ENCODE measurements at places on chromosomes 2 and 18.

DNA sequence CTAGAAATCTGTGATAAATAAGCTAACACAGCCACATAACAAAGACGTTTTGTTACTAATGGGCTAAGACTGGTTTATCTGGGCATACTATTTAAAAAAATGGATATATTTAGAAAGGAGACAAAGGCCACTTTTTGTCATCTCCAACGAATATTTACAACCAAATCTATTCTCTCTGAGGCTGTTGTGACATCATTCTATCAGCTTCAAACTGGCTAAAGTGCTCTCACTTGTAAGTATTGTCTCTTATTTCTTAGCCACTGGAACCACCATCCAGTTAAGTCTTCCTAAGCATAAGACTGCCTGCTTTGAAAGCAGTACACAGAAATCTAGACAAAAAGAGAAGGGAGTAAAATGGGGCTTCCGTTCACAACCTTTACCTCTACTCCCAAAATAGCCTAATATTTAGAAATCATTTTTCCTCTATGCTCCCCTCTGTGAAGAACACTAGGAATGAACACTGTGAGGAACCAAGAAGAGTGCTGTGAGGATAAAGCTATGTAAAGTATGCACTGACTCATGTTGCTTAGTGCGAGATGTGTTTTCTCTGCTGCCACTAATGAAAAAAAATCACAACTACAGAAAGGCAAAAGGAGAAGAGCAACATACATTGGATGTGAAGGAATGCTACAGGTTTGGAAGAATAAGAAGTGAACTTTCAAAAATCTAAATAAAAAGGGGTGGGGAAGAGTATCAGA, 264.1 kb downstream of the EXOC6B start:
- DNase-seq, result no peak

DNA sequence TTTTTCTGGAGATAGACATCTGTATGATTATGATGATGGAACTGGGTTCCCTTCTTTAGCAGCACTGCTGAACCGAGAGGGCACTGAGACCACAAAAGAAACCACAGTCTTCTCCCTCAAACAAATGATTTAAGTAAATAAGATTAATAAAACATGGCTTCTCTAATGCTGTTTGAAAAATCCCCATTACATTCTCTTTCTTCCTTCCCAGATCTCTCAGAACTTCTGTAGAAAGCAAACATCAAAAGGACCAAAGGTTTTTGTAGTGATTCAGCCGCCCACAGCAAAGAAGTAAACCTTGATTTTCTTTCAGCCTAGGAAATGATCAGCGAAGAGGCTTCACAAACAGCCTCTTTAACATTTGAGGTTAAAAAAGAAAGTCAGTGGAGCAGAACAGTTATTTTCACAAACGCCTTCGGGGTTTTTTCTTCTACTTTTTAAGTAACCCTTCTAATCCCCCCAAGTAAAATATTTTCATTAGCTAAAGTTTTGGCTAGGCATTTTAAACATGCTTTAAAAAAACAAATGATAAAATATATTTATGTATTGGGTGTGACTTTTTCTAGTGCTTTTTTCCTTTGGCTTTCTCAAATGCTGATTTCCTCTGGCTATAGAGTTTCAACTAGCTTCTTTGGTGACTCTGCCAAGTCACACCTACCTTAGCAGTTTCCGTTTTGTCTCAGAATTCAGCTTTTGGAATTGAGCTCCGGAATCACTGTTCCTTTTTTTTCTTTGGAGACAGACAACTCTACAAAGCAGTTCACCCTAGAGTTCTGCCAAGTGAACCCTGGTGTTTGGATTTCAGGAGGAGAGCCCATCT, 89.6 kb downstream of the UPP2 start:
- no peak for DNase-seq

- no peak for DNase-seq
These were observed 594.0 kb upstream of the LINC00305 start for GRCh38 chr18:64742898-64743297.

- DNase-seq, result no peak
These were observed 163.4 kb downstream of the ARL4C start for GRCh38 chr2:234333168-234334130.

DNA sequence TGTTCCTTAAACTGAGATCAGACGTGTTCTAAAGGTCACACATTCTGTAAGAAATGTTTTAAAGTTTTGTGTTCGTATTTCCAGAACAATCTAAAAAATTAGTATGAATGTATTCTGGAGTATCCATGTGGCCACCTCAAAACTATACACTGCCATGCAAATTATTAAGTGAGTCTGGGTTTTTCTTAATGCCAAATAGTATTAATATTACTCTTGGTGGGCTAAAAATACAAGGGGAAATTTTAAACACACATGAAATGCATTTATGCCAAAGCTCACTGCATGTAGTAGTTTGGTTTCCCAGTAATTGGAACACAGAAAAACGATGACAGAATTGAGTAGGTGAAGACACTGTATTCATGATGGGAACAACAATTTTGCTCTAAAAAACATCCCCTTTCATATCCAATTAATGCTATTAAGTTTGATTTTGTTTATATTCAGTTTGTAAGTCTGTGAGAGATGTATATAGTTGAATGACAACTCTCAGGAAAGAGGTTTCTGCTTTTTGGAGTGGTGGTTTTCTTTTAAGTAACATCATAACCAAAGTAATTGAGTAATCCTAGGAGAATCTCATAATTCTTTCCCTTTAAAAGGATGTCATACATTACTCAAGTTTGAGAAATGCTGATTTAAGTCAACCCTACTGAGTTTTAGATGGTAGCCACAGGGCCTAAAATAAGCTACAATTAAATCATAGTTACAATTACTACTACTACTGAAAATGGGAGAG, 75.7 kb upstream of the CDCA7 start:
- no peak for DNase-seq

DNA sequence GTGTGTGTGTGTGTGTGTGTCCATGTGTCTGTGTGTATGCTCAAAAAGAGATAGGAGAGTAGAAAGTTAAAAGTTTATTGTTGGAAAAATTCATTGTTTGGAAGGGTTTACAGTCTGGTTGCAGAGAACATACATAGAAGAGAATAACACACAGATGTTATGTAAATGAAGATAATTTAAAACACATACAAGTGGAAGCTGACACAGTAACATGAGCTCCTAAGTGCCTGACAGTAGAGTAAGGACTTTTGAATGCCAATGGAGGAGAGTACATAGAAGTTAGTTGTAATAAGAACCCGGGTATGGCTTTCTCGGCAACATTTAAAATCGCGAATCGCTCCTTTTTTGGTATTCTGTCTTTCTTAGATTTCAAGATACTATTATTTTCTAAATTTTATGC, 137.0 kb upstream of the FANCL start:
- DNase-seq, result no peak

DNA sequence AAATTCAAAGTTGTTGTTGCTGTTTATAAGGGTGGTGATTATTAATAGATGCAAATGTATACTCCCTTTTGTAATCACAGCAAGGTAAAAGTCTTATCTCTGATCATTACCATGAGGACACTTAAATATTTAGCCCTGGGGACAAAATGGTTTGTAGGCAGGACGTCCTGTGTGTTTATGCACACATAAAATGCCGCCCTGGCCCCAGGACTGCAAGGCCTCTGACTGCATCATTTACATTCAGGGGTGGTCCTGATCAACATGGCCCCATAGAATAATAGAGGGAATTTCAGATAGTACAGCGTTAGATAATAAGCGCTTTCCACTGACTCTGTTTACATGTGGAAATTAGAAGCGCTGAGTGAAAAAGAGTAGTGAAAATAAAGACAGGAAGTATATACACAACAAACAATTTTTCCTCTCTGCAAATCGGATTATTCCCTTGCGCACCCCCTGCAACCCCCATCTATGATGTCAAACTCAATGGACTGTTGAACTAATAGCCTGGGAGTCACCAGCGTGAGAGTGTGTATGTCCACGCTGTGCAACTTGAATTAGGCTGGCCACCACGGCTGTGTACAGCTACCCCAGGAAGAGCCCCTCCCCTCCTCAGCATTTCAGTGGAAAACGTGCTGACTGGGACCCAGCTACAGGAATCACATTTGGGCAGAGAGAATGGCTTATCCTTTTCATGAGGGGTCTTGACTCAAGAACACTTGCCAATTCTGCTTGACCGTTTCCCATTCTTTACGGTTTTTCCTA, 291.5 kb downstream of the SOX11 start:
- DNase-seq, result no peak

DNA sequence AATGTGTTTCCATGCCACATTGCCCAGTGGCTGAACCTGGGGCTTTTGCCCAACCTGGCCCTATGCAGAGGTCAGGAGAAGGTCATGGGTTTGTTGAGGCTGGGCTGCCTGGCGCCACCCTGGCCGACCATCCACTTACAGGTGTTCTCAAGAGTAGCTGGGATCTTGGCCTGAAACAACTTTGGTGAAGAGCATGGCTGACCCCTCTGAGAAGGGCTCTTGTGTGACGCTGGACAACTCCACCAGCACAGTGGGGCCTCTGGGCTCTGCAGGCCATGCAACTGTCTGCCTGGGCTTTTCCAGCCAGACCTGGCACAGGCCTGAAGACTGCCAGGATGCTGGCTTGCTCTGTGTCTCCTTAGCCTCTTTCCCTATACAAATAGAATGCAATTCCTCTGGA, 76.4 kb upstream of the ZNG1B start:
- DNase-seq, result no peak

GRCh38 chr18:58491773-58492752, 136.8 kb downstream of the ALPK2 start:
- no peak for DNase-seq

GRCh38 chr2:143347271-143347695, 218.1 kb downstream of the ARHGAP15 start:
- peak; percentile 58 for DNase-seq

DNA sequence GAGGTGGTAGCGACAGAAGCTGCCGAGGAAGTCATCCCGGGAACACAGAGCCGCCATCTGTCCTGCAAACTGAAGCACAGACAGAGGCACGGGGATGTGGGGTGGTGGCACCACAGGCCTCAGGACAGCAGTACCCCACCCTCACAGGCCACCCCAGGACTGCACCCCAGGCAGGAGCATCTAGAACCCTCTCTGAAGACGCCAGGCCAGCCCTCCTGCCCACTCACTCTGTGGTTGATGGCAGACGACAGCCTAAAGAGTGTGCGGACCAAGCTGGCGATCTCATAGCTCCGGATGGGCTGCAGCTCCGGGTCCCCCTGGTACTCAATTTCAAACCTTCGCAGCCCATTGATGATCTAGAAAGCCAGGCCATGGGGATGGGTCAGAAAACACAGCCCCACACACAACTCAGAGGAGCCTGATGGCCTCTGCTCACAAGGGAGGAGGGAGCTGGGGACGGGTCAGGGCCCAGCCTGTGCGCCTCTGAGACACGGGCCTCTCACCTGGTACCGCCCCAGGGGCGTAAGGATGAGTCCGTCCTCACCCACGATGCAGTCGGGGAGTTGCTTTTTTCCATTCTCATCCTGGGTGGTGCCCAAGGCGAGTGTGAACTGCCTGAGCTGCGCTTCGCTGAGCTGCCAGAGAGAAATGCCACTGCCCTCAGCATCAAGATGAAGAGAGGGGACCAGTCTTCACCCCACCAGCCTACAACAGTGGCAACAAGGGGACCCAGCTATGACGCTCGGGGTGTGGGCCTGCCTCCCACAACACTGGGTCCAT, 8.1 kb upstream of the CCDC74B start:
- no peak for DNase-seq

DNA sequence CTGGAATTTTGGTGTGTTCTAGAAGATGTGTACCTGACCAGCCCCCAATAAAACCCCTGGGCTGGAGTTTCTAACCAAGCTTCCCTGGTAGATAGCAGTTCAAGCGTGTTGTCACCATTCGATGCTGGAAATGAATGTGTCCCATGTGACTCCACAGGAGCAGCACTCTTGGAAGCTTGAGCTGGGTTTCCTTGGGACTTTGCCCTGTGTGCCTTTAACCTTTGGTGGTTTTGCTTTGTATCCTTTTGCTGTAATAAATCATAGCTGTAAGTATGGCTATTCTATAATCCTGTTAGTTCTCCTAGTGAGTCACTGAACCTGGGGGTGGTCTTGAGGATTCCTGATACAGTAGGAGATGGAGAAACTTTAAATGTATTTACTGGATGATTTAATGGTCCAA, 65.2 kb downstream of the KLHL14 start:
- DNase-seq, result no peak
